MCF 10A (cell line): ENCODE measurements at places on chromosomes 7 and 10. TPM values are rescaled to one million over a fixed set of nuclear protein-coding genes. Genes with fewer than 3 reads are reported as not detected.

- peak; percentile 89 for DNase-seq
These were observed 22.4 kb upstream of the SEMA3C start for GRCh38 chr7:80941208-80941758.

GRCh38 chr7:22601003-22601402 is 101.0 kb upstream of the STEAP1B start:
- no peak for DNase-seq

- DNase-seq, result no peak
These were observed 43.8 kb downstream of the RASGEF1A start for GRCh38 chr10:43223056-43223455.

GRCh38 chr10:118286051-118286838 is 55.9 kb downstream of the FAM204A start:
- DNase-seq, result no peak

GDI2 gene
- total RNA-seq, result 173 and 200 TPM in 2 replicates
